ENCODE measurements at places on chromosomes 5 and 9.
A peak's percentile ranks its signal among the peaks of the same experiment; 100 is the strongest.

DNA sequence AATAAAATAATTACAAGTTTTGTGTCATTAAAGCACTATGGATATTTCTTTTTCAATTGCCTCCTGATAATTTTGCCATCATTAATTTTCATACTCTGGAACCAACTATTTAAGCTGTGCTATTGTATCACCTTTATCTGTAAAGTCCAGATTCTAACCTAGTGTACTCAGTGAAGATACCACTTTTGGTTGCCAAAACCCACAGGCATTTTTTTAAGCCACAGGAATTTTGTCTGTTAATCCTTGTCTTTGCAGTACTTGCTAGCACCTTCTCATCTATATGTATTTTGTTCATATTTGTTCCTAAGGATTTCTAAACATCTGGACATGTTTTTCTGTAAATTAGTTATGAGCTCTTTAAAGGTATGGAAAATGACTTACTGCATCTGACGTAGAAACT lies 481.4 kb upstream of the DAB2 start:
- peak; percentile 77 for DNase-seq

DNA sequence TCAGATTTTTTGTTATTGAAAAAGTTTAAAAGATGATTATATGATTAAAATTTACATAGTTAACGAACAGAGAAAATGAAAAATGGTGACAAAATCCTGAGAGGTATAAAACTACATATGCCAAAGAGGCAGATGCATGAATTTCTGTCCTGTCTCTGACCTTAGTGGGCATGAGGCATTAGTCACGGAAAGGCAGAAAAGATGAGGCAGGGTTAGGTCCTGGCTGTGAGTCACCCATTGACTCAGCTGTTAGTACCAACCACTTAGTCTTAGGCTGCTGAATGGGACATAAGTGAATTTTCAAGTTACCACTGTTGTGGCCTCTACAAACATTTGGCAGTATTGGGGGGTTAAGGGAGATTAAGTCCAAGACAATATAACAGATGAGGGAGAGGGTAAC lies 33.1 kb downstream of the RASA1 start:
- DNase-seq: peak; percentile 81

DNA sequence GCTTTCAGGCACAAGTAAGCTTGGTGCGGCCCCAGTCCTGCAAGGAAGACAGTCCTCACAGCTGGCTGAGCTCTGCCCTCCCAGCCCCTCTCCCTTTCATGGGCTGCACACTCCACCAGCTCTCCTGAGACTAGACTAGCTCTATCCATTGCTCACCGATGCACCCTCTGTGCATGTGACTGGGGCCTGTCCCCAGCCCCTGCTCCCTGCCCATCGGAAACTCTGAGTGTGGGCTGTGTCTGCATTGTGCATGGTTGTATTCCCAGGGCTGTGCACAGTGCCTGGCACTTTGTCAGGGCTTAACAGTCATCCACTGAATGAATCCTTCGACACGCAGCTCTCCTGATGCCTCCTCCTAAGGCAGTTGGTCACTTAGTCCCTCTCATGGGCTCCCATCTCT lies 92.2 kb downstream of the PPARGC1B start:
- DNase-seq: no peak

- DNase-seq: no peak
These were observed 371.1 kb upstream of the GRAMD2B start for GRCh38 chr5:126052120-126052519.

GRCh38 chr5:153700940-153701339 lies 210.5 kb downstream of the GRIA1 start:
- DNase-seq: no peak

GRCh38 chr5:53512539-53512938 lies 32.1 kb downstream of the FST start:
- DNase-seq: no peak
